Epithelial cell of esophagus (primary cell): ENCODE measurements at places on chromosomes 4 and X.
A peak's percentile ranks its signal among the peaks of the same experiment; 100 is the strongest.

- DNase-seq = peak; percentile 84
Measured at GRCh38 chr4:17787315-17787714, 5.9 kb upstream of the FAM184B start.

GRCh38 chrX:38225093-38225492 lies 4.4 kb upstream of the SRPX start:
- DNase-seq = peak; percentile 39

GRCh38 chr4:165185448-165185847 lies 21.9 kb upstream of the KLHL2 start:
- no peak for DNase-seq

- peak; percentile 80 for DNase-seq
Measured at GRCh38 chr4:30719454-30720020, 632 bp upstream of the PCDH7 start.

GRCh38 chr4:84110040-84110439 lies 389.1 kb downstream of the NKX6-1 start:
- DNase-seq = no peak

- no peak for DNase-seq
Measured at GRCh38 chr4:38149997-38150671, 189.9 kb downstream of the PTTG2 start.

DNA sequence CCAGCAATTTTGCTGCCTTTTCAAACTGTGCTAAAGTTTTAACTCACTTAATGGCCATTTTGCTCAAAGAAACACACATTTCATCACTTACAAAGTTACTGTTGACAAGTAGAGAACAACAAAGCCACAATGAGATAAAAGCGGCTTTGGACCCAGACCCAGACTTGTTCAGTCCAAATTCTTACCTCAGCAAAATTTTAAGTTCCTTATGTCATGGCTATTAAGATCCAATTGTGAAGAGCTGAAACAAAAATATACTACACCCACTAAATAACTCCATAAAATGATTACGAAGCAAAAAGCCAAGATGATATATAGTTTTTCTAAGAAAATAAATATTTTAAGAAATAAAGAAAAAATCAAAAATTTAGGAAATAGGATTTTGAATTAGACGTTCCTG lies 137.0 kb upstream of the INPP4B start:
- DNase-seq = no peak

- DNase-seq = peak; percentile 74
Measured at GRCh38 chr4:155787113-155787710, 28.4 kb downstream of the GUCY1B1 start.
